Activated CD4-positive, alpha-beta T cell treated with anti-CD3 and anti-CD28 coated beads for 24 hours (primary cell): ENCODE measurements at places on chromosomes 6 and 20.

- no peak for DNase-seq
Observed at GRCh38 chr6:149449831-149450678, 34.8 kb downstream of the ZC3H12D start.

DNA sequence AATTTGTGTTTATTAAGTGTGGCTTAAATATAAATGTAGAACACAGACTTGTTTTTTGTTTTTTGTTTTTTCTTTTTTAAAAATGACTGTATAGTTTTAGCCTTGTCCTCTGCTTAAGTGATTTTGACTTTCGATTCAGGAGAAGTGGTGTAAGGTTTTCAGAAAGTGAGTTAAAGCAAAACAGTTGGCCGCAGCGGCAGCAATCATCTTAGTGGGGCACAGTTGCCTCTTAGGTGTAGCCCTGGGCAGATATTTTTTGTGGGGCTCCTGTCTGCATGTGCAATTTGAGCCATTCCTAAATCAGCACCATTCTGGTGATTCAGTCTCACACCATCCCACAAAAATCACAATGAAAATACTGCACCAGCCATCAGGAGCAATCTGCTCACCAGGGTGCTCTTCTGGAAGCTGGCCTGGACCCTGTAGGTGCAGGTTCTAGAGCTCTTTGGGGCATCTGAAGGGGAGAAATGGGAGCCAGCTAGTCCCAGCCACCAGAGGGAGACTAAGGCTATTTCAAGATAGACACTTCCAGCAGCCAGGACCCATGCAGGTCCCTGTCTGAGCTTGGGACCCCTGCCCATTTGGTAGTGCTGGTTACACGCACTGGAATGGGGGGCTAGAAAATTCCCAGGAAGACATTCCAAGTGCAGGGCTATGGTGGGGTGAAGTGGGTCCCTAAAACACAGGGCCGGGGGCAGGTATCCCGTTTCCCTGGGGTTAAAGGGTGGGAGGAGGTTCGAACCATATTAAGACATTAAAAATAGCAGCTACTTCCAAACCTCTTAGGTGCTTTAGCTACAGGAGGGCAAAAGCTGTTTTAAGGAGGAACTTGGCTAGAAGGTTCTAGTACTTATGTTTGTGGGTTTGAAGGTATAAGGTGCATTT is 156.6 kb downstream of the NFATC2 start:
- no peak for DNase-seq

- DNase-seq = no peak
Observed at GRCh38 chr6:15502446-15503345, 160.1 kb downstream of the DTNBP1 start.

DNA sequence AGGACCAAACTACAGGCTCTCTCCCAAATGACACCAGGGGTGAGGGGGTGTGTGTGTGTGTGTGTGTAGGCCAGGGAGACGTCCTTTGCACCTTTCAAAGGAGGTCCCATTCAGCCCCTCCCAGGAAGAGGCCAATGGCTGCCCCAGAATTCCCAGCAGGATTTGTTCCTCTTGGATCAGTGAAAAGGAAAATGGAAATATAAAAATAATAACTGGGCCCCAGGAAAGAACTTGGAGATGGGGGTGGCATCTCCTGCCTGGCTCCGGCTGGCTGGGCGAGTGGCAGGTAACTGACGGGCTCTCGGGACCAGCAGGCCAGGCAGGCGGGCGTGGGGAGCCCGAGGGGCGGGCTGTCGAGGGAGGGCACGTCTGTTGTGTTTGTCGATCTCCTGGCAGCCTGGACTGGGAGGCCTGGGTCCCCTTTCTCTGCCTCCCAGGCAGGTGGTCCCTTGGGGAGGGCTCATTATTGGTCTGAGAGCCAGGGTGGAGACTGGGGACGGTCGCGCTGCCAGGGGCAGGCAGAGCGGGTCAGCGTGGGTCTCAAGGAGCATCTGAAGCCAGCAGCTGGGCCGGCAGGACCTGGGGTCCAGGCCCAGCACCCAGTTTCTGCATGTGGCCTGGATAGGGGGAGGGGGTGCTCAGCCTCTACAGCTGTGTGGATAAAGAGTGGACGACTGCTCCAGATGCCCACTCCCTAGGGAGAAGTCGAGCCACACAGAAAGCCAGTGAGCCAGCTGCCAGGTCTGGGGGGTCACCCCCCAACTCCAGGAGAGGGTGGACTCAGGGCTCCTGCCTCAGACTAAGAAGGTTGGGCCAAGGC is 3.1 kb downstream of the NOL4L start:
- no peak for DNase-seq

DNA sequence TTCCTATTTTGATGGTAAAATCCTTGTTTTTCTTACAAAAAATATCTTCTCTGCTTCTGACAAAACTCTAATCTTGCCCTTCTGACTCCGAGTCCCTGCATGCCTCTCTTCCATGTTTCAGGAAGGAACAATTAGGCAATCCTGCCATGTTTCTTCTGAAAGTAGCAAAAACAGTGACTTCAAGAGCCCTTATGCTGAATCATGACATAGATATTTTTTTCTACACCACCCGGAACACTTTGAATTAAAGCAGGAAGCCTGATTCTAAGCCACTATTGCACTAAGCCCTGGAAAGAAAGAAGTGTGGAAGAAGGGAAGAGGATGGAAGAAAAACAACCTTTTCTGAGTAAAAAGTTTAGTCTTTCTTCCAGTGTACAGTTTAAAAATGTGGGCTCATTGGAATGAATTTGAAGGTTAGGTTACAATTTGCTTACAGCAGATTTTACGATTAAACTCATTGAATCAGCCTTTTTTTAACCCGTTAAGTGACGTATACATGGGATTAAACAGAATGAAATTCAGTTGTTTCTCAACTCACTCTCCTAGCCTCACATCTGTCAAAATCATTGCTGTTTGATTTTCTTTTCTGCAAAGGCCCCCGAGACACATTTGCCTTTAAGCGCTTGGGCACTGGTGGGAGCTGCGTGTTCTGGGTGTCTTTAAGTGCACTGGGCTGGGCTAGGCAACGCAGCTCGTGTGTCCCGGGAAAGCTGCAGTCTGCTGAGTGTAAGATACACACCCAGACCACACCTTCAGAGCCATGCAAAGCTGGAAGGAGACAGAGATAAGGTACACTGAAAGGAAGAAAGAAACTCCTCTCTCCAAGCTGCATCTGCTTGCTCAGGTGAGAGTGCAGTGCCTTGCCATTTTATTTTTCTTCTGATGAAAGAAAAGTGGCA is 159.4 kb upstream of the CITED2 start:
- DNase-seq = no peak

- DNase-seq = no peak
Observed at GRCh38 chr20:43938017-43938655, 23.5 kb downstream of the TOX2 start.

DNA sequence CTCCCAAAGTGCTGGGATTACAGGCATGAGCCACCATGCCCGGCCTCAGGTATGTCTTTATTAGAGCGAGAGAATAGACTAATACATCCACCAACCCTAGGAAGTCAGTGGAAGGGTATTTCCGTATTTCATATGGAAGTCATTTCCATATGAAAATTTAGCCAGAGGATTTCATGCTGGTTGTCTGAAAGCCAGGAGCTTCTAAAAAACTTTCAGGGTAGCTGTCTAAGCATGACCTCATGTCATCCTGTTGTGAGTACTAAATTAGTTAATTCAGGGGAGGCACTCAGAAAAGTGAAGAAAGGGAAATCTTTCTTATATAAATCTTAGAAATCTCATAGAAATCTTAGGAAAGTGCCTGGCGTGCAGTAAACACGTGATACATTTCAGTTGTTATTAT is 16.5 kb downstream of the SLC52A3 start:
- no peak for DNase-seq

DNA sequence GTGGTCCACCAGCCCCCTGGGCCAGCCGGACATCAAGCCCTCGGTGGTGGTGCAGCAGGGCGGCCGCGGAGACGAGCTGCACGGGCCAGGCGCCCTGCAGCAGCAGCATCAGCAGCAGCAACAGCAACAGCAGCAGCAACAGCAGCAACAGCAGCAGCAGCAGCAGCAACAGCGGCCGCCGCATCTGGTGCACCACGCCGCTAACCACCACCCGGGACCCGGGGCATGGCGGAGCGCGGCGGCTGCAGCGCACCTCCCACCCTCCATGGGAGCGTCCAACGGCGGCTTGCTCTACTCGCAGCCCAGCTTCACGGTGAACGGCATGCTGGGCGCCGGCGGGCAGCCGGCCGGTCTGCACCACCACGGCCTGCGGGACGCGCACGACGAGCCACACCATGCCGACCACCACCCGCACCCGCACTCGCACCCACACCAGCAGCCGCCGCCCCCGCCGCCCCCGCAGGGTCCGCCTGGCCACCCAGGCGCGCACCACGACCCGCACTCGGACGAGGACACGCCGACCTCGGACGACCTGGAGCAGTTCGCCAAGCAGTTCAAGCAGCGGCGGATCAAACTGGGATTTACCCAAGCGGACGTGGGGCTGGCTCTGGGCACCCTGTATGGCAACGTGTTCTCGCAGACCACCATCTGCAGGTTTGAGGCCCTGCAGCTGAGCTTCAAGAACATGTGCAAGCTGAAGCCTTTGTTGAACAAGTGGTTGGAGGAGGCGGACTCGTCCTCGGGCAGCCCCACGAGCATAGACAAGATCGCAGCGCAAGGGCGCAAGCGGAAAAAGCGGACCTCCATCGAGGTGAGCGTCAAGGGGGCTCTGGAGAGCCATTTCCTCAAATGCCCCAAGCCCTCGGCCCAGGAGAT is 1.0 kb downstream of the POU3F2 start:
- no peak for DNase-seq

DNA sequence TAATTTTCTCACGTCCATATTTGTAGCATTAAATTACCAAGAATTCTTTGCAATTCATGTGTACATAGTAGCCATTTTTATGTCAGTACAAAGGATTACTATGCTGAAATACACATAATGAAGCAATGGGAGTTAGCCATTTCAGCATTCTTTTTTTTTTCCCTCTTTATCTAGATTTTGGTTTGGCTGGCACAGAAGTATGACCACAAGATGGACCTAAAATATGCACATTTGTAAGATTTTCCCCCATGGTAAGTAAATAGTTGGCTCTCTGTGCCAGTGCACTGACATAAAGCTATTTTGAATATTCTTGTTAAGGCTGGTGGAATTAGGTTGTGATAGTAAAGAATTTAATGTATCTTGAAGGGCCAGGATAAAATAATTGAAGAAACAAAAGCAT is 486.1 kb upstream of the BTBD3 start:
- DNase-seq = no peak

GRCh38 chr20:40497899-40498691 is 190.9 kb downstream of the MAFB start:
- DNase-seq = no peak

GRCh38 chr6:144797881-144798589 is 512.9 kb downstream of the UTRN start:
- DNase-seq = no peak

DNA sequence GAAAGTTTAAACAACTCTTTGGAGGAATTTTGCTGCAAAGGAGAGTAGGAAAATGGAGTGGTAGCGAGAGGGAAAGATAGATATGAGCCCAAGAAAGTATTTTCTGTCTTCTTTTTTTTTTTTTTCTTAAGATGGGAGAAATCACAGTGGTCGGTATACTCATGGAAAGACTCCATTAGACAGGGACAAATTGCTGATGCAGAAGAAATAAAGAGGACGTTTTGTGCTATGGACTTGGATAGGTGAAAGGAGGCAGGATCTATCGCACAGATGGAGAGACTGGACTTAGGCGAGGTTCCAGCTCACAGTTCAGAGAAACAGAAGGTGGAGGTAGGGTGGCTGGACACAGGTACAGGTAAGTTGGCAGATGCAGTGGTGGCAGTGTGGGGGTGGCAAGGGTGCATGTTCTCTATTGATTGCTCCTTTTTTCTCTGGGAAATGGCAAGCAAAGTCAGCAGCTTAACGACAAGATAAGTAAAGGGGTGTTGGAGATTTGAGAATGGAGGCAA is 44.2 kb upstream of the ARMC2 start:
- DNase-seq = no peak

- no peak for DNase-seq
Observed at GRCh38 chr6:99276747-99277146, 72.7 kb downstream of the FAXC start.

DNA sequence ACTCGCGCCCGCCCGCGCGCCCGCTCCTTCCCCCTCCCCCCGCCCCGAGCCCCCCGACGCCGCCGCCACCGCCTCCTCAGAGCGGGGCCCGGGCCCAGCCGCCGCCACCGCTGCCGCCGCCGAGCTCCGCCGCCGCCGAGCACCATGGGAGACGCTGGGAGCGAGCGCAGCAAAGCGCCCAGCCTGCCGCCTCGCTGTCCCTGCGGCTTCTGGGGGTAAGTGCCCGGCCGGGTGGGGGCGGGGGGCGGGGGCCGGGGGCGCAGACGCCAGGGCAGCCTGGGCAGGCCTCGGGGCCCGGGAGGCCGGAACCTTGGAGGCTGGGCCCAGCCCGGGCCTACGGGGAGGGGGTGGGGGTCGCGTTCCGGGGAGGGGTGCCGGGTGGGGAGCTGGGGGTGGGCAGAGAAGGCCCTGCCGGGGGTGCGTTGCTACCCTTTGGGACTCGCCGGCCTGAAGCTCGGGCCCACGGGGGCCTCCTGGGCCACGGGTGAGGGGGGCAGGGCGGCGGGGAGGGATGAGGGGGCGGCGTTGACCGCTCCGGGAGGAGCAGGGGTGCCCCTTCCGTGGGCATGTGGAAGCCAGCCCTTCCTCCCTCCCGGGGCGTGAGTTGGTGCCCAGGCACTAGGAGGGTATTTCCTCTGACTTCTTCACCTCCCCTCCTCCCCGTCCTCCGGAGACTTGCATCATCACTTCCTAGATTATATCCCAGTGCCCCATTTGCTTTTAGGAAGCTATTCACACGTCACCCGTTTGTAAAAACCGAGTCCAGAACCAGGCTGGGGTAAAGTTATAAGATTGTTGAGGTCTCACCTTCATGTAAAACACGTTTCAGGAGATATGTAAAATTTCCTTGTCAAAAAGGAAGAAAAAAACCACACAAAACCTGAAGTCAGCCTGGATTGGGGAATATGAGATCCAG is 533 bp downstream of the ZFAND3 start:
- peak; percentile 16 for DNase-seq

- no peak for DNase-seq
Observed at GRCh38 chr6:96675597-96675996, 112.7 kb downstream of the FHL5 start.

GRCh38 chr6:141744971-141745370 is 387.8 kb upstream of the GJE1 start:
- no peak for DNase-seq

- DNase-seq = no peak
Observed at GRCh38 chr20:1033751-1034414, 31.8 kb upstream of the RSPO4 start.

DNA sequence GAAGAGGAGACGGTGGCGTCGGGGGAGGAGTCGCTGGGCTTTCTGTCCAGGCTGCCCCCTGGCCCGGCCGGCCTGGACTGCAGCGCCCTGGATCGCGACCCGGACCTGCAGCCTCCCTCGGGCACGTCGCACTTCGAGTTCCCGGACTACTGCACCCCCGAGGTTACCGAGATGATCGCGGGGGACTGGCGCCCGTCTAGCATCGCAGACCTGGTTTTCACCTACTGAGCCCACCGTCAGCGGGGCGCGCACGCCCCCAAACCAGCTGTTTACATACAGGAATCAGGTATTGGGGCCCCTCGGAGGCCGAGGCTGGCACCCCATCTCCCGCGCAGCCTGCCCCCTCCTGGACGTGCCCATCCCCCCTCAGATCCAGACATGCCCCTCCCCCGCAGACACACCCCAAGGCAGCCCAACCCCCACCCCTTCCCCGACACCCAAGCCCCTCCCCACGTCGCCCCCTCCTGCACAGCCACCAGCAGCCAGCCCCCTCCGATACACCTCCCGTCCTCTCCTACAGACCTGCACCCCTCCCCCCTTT is 1.4 kb downstream of the SOX12 start:
- no peak for DNase-seq

GRCh38 chr6:106922626-106923025 is 51.9 kb downstream of the CD24 start:
- no peak for DNase-seq
